ENCODE measurements at places on chromosomes 7 and 10.

- DNase-seq, result no peak
These were observed 125.8 kb upstream of the UNC5B start for GRCh38 chr10:71086439-71087080.

DNA sequence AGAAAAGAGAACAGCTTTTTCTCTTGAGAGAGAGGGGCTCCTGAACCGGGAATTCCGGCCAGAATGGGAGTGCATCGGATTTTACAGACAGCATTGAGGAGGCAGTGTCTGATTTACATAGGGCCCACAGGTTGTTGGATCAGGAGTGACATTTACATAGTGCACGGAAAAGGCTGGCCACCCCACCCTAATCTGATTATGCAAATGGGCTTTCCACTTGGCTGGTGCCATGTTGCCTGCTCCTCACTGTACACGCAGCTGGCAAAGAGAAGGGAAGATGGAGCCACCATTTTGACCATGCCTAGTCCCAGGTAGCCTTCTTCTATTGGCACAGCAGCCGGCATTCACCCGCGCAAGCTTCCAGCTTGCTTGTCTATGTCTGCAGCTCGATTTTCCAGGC is 77.5 kb upstream of the FAM171A1 start:
- DNase-seq, result no peak

GRCh38 chr10:69492091-69492745 is 41.0 kb downstream of the TSPAN15 start:
- no peak for DNase-seq

DNA sequence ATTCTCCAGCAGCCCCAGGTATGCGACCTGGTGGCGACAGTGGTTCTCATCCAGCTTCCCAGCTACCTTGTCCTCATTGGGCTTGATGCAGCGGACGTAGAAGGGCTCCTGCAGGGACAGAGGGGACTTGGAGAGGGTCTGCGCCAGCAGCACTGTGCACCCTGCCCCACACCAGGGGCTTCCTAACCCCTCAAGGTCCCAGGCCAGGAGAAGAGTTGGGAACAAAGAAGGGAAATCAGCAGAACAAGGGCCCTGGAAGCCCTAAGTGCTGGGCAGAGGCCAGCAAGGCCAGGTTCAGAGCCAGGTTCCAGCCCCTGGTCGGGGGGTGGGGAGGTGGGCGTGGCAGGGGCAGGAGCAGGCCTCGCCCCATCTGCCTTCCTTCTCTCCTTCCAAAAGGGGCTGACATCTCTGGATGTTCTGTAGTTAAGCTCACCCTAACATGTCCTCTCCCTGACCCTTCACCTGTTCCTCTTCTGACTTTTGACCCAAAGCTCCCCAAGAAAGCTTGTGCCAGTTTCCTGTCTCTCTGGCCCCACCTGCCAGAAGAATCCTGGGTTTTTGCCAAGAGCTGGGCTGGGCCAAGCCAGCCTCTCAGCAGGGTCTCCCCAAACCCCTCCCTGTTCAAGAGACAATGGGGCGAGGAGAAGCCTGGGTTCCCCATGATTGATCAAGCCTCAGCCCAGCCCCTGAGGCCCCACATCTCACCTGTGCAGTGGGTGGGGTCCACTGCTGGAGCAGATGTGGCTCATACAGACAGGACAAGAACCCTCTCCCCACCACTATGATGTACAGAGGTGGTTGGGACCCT is 11.9 kb downstream of the MYO1G start:
- DNase-seq, result no peak

DNA sequence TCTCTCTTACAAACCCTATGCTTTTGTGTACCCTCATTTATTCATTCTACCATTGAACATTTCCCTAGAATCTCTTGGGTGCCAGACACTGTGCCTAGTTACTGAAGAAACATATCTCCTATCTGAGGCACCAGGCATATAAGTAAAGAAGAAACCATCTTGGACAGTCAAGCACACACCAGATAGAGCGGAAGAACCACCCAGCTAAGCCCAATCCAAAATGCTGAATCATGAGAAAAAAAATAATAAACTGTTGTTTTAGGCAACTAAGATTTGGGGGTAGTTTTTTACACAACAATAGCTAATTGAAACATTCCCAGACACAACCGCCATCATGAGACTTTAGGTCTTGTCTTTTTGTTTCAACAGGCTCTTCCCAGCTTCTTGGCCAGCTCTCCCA is 102.3 kb upstream of the TCF7L2 start:
- DNase-seq, result no peak

DNA sequence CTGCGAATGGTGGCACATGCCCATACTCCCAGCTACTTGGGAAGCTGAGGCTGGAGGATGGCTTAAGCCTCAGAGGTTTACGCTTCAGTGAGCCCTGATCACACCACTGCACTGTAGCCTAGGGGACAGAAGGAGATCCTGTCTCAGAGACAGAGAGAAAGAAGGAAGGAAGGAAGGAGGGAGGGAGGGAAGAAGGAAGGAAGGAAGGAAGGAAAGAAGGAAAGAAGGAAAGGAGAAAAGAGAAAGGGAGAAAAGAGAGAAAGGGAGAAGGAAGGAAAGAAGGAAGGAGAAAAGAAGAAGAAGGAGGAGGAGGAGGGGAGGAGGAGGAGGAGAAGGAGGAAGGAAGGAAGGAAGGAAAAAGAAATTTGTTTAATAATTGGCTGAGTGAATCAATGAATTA is 13.0 kb upstream of the SAR1A start:
- DNase-seq, result no peak

DNA sequence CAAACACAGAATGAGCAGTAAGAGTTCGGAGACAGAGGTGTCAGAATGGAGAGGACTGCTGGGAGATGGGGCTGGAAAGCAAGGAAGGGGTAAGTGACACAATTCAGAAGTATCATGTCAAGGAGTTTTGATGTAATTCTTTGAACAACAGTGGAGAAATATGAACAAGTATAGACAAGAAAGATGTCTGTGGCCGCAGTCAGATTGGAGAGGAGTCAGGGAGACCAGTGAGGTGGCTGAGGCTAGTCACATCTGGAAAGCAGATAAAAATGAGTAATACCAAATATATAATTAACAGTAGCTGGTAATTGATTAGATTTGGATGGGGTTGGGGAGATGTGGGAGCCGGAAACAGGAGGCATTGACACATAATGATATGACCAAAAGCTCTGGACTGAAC is 540.9 kb downstream of the SUGCT start:
- no peak for DNase-seq

DNA sequence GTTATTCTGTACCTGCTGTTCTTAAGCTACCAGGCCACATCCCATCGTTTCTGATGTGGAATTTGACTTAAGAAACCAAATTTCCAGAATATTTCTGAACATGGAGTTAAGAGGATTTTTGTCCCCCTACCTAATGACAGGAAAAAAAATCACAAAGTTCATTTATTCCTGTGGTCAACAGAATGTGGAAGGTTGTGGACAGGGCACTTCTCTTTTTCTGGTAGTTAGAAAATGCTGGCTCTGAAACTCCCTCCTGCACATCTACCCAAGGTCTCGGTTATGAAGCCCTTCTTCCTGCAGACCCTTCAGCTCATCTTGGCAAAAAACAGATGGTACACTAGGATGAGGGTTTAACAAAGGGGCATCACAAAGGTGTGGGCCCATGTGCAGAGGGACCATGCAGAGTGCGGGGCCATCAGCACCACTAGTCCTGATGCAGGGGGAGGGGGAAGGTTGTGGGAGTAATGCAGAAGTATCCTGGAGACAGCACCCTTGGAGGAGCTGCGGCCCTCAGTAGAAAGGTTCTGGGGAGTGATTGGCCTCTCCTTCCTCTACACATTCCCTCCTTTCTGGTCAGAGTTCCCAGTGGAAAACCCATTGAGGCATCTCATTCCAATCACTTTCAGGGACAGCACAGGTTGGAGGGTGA is 9.8 kb downstream of the ALOX5 start:
- DNase-seq, result no peak

DNA sequence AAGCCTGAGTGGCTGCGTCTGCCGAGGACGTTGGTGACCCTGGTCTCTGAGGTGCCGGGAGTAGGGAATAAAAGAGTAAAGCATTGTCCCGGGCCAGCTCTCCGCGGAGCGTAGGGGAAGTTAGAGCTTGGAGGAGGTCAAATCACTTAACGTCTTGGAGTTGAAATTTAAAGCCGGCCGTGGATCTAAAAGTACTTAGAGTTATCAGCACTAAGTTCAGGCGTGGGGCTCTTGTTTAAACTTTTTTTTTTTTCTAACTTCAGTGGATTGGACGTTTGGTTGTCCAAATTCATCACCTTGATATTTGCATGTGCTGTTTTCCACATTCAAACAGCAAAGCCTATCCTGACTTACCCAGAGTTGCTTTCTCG is 700 bp downstream of the NIPSNAP2 start:
- no peak for DNase-seq
